ENCODE measurements at places on chromosomes 4 and X.

DNA sequence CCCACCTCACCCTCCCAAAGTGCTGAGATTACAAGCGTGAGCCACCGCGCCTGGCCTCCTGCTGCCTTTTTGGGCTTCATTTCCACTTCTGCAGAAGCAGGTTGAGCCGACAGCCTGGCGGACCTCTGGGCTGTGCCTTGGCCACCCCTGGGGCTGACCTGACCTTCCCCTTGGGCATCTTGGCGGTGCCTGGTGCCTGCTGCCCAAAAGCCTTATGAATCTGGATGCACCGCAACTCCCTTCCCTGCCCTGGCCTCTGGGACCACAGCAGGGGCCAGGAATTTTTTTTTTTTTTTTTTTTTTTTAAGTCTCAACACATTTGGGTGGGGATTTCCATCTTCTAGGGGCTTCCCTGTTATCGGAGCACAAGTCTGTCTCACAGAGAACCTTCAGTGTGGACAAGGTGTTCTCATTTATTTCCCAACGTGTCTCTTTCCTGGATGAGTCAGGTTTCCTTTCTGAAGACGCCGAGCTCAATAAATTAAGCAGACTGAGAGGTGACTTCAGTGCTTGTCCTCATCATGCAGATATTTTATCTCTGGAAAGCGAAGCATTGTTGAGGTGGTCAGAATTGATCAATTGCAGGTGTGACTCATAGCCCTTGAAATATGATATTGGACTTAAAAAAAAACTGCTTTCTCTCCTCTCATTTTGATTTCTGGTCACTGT lies 79.7 kb downstream of the SHROOM2 start:
- no peak for DNase-seq

DNA sequence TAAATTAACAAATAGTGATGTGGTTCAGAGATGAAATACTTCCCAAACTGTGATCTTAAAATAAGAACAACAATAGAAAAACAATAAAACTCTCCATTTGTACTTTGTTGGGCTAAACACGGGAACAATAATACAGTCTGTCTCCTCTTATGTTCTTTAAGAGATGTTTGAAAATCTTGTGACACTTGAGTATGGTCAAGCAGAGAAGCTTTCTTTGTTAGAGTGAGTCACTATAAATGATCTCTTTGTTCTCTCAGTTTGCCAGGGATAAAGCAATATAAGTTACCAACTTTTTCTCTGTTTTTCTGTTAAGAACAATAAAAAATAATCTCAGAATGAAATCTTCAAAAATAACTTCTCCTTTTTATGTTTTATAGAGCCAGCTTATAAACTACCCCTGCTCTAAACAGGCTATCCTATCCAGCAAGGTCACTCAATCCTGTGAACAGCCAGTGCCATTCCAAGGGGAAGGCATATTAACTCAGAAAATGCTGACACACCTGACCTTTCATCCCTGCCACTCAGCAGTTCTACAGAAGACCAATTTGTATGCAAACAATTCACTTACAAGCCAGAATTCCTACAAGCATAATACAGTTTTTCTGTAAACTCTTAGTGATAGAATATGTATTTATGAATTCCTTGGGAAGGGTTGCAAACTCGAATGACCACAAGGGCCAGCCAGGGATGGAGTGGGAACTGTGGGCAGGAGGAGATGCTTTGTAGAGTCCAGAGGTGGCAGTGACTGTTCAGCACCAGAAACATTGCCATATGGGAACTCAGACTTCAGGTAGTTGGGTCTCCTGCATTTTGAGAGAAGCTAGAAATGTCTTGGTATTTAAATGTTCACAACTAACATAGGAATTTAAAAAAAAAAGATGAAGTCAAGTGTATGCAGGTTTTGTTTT lies 52.2 kb downstream of the AFM start:
- DNase-seq = no peak

GRCh38 chr4:6900956-6901355 lies 8.7 kb upstream of the TBC1D14 start:
- DNase-seq = no peak

DNA sequence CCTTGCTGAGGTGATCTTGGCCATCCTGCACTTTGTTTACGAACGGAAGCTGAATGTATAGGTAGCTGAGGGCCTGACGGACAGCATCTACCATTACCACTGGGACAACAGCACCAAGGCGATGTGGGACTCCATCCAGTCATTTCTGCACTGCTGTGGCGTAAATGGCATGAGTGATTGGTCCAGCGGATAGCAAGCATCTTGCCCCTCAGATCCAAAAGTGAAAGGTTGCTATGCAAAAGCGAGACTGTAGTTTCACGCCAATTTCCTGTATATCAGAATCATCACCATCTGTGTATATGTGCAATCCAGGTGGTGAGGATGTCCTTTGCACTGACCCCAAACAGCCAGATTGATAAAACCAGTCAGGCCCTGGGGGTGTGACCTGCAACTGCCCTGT lies 4.2 kb upstream of the PYURF start:
- DNase-seq = no peak

- no peak for DNase-seq
Measured at GRCh38 chr4:145177906-145178538, 2.4 kb downstream of the OTUD4 start.
